ENCODE measurements at places on chromosomes 7 and 10.

- DNase-seq: no peak
Observed at GRCh38 chr7:134724606-134725005, 54.8 kb upstream of the CALD1 start.

- no peak for DNase-seq
Observed at GRCh38 chr7:97337849-97338248, 220.4 kb downstream of the SDHAF3 start.

DNA sequence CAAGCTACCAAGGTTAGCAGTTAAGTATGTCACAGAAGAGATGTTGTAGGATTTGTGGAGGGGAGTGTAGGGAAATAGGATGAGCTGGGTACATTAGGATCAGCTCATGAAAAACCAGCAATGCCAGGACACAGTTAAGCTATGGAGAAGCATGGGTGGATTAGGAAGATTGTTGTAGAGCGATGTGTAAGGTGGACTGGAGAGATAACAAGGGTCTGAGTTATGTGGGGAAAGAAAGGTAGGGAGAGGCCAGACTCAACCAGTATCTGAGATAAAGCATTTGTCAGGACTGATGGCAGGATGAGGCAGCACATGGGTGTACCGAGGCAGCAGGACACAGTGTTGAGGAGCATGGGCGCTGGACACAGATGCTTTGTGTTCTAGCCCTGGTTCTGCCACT, 85.4 kb upstream of the PRR15 start:
- DNase-seq: no peak

- no peak for DNase-seq
Observed at GRCh38 chr10:104872691-104873090, 231.6 kb downstream of the SORCS3 start.

DNA sequence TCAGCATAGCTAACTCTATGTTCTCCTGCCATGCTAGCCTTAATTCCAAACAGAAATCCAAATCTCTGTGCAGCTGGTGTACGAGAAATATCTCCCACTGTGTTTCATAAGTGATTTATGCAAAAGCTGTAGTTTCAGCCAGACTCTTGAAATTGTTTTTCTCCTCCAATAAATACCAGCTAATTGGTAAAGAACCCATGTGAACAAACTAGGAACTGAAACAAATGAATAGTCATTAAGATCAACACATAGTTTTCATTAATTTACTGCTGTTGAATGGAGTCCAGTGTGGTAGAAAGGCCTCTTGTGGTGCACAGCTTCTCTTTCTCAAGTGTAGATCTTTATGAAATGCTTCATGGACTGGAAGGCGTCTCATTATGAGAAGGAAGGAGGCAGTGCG, 18.4 kb downstream of the PPP1R17 start:
- DNase-seq: no peak

GRCh38 chr7:17099083-17099973, 199.1 kb upstream of the AHR start:
- no peak for DNase-seq

- no peak for DNase-seq
Observed at GRCh38 chr7:139339025-139339424, 2.1 kb upstream of the FMC1 start.

GRCh38 chr7:30764030-30764975, 6.9 kb upstream of the MINDY4 start:
- DNase-seq: no peak

DNA sequence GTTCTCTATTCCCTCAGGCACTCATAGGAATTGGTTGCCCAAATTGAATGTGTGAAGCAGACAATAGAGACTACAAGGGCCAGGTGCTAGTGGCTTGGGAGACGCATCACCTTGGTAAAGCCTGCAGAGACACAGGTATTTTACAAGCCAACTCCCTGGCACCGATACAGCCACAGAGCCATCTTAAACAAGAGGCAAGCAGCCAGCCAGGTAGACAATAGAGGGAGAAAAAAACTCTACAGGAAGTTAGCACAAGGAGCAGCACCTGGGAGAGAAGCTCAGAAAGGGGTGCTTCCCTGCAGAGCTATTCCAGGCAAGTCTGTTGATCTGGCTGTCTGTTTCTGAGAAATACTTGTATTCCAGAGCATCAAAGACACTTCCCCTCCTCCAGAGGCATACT, 43.0 kb upstream of the CDK1 start:
- no peak for DNase-seq

- DNase-seq: peak; percentile 88
Observed at GRCh38 chr7:130486114-130486953, 5.6 kb upstream of the MEST start.

DNA sequence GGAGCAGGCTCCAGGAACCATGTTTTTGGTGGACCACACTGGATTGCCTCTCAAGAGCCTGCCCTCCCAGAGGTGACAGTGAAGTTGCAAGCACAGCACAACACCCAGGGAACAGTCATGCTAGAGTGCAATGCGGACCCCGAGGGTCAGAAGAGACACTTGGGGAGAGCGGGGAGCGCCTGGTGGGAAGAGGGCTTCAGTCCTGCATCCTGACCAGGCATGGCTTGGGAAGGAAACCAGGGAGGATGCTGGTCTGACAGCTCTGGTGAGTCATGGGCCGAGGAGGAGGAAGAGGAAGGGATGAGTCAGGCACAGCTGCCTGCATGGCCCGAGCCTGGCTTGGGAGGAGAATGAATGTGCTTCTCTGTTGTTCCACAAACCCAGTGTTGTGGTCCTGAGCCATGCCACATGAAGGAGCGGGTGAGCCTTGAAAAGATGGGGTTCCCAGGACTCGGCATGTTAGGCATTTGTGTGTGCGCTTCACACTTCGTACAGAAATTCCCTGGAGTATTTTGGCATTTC, 29.5 kb upstream of the ANKRD2 start:
- DNase-seq: no peak

DNA sequence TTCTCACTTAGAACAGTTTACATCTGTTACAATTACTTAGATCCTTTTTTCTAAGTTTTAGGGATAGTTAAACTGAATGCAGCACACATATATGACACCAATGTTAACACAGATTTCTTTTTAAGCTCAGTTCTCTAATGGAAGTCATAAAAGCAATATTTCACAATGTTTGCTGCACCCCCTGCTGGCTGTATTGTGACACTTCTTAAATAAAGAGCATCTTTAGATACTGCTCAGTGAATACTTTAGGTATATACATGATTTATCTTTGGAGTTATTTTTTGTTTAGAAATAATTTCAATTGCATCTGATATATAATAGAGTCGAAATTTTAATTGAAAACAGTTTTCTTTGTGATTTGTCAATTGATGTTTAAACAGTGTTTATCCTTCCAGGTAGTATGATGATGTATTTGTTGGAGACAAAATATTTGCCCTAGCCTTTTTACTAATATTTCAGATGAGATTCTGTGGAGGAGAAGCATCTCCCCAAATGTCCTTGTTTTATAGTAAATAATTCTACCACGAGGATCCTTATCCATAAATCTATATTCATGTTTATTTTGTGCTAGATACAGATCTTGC, 174.4 kb downstream of the ST7 start:
- peak; percentile 84 for DNase-seq

- no peak for DNase-seq
Observed at GRCh38 chr10:127925471-127926207, 18.7 kb downstream of the PTPRE start.

DNA sequence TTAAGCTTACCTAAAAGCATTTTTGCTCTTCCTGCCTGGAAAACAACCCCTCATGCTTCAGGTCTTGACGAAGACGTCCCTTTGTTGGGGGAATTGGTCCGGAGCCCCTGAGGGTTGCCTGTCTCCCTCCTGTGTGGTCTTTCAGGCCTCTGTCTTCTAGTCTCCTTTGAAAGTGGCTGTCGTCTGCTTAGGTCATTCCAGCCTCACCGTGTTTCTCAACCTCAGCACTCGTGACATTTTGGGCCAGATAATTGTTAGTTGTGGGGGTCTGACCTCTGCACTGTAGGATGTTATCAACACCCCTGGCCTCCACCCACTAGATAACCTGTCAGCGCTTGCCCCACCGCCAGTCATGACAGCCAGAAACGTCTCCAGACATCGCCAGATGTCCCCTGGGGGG, 219.1 kb downstream of the TCF7L2 start:
- no peak for DNase-seq

DNA sequence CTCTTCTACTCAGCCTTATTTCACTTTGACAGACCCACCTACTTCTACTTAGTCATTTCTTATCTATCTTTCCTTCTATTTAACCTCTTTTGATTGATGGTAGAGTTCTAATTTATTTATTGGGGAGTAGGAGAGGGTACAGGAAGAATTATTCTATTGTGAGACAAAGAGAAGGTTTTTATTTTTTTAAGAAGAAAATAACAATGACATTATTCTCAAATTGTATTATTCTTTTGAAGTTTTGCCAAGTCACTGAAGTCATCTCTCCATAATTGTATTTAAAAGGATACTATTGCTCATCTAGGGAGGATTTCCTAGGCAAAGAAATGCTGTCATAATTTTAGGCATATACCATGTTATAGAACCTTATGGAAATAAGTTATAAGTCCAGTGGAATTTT, 52.7 kb downstream of the ITGB8 start:
- DNase-seq: no peak

GRCh38 chr10:122293961-122294380, 22.9 kb downstream of the BTBD16 start:
- no peak for DNase-seq

GRCh38 chr7:134778941-134779740, at the start of gene CALD1:
Gene CALD1 (plus strand): TSS chr7:134779634. CDS start chr7:134867734, 88,100 bp downstream.
- DNase-seq: peak; percentile 27

DNA sequence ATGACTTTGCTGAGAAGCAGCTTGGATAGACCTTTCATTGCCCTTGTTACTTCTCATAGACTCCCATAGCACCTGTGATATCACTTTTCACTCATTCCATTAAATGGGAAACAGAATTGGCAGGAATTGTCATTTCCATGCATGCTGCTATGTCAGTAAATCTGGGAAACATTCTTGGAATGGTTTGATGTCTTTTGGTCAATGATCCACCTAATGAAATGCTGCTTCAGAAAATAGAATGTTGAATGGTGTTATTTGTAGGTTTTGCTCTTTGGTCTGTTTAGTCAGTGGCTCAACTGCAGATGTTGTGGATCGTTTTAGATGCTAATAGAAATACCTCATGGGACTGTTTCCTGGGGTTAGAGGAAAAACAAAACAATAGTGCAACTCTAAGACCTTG, 127.8 kb downstream of the PLPP4 start:
- DNase-seq: no peak

- DNase-seq: peak; percentile 70
Observed at GRCh38 chr7:43905956-43906330, 453 bp downstream of the URGCP start.

DNA sequence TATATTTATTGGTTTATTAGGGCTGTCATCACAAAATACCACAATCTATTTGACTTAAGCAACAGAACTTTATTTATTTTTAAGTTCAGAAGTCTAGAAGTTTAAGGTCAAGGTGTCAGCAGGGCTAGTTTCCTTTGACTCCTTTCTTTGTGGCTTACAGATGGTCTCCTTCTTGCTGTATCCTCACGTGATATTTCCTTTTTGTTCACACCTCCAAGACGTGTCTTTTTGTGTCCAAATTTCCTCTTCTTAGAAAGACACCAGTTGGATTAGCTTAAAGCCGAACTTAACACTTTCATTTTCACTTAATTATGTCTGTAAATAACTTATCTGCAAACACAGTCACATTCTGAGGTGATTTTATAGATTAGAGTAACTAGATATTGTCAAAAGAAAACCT, 631.4 kb upstream of the POT1 start:
- no peak for DNase-seq

DNA sequence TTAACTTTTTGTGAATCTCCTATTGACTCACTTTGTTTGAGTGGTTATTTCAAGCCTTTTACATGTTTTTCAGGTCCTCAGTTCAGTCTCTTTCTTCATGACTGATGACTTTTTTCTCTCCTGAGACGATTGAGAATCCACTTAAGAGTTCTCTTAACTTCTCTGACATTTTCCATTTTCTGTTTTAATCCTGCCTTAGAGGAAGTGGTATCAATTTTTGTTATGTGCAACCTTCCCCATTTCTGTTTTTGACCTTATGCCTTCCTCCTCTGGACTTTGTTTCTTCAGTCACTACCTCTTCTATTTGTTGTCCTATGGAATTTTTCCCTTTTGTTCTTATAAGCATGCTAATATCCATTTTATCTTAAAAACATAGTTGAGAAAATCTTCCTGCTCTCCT, 2.4 kb downstream of the PSMC2 start:
- no peak for DNase-seq

GRCh38 chr7:132865366-132866143, 216.3 kb downstream of the CHCHD3 start:
- DNase-seq: no peak

DNA sequence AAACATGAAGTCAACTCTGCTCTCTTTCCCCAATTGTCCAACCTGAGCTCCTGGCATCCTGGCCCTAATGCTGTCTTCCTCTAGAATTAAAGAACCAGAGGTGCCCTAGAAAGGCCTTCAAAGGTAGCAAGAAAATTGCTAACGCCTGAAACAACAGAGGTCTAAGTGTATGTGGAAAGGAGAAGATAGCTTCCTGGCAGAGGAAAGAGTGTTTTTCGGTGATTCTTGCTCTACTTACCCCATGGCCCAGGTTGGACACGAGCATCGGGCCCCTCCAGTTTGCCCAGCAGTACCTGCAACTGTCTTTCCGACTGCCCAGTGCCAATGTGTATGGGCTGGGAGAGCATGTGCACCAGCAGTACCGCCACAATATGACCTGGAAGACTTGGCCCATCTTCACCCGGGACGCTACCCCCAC, 22.2 kb downstream of the MGAM2 start:
- DNase-seq: no peak

- no peak for DNase-seq
Observed at GRCh38 chr10:76558586-76558985, 1079.0 kb downstream of the KCNMA1 start.

GRCh38 chr7:584122-584465, 64.4 kb upstream of the PDGFA start:
- no peak for DNase-seq

DNA sequence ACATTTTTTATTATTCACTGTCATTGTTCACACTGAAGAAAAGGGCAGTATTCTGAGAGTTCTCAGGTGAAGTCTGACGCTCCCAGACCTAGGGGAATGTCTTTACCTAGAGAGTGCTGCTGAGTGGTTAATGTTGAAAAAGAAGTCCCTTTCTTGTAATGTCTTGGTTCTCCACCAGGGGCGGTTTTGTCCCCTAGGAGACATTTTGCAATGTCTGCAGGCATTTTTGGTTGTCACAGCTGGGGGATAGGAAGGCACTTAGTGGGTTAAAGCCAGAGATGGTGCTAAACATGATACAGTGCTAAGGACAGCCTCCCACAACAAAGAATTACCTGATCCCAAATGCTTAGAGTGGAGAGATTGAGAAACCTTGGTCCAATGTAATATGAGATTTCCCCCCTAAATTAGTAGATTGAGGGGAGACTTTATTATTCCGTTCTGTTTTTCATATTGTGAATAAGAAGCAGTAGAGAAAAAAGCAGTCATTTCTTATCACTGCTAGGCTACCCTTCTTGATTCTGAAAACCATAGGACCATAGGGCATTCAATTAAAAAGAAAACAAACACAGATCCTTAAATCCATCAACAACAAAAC, 13.1 kb downstream of the UMAD1 start:
- DNase-seq: no peak

GRCh38 chr7:17971411-17971810, 31.1 kb upstream of the SNX13 start:
- no peak for DNase-seq

Data from Peyer's patch (tissue), 4 donors.